ENCODE measurements at places on chromosomes 4 and X.

DNA sequence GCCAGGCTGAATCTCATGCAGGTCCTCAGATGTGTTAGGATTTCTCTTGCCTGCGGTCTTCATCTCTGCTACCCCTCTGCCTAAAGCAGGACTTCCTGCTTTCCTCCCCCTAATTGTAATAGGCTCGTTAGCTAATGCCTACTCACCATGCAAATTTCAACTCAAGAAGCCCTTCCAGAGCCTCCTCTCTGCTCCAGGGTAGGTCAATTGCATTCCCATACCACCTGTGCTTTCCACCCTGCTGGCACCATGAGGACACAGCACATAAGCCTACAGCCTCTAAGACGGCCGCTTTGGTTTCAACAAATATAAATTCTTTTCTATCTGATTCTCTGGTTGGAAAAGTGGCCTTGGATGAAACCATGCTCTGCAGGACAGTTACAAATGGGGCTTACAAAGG, 93.9 kb downstream of the QDPR start:
- DNase-seq = peak; percentile 11

DNA sequence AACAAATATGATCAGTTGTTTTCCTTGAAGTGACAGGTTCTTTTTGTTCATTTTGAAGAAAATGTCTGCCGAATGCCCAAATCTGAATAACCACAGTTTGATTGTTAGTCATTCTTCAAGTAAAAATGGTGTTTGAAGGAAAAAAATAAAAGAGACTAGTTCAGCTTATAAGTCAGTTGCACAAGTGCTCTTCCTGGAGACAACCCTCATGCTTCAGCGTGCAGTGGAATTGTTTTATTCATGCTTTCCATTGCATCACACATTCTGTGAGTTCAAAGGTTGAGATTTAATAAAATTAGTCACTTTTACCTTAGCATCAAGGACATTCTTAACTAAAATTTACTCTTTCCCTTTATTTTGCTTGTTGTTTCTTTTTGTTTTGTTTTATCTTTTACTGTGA, 404.9 kb downstream of the ZNF674 start:
- DNase-seq = no peak

GRCh38 chr4:4377732-4378460, 9.0 kb upstream of the NSG1 start:
- DNase-seq = peak; percentile 21

DNA sequence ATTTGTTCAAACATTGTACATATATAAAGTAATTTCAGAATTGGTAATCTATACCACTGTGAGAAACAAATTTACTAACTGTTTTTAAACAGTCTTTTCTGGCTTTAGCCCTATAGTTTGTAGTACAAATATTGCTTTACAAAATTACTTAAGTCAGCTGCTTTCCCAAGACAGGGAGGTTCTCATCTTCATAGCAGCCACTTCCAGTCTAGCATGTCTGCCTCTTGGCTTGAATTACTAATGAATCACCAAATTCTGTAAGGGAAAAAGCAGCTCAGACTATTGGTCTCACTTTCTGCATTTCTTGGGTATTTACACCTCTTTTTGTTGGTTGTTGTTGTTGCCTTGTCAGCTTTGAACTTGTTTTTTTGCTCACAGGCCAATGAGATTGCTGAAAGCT, 187.2 kb downstream of the NPFFR2 start:
- DNase-seq = no peak

GRCh38 chr4:8914461-8915171, 43.0 kb upstream of the HMX1 start:
- no peak for DNase-seq

- DNase-seq = no peak
Observed at GRCh38 chr4:13706716-13707115, 79.2 kb upstream of the BOD1L1 start.

Measured in ELF-1 (cell line).